ENCODE measurements at places on chromosomes 2 and 18.

DNA sequence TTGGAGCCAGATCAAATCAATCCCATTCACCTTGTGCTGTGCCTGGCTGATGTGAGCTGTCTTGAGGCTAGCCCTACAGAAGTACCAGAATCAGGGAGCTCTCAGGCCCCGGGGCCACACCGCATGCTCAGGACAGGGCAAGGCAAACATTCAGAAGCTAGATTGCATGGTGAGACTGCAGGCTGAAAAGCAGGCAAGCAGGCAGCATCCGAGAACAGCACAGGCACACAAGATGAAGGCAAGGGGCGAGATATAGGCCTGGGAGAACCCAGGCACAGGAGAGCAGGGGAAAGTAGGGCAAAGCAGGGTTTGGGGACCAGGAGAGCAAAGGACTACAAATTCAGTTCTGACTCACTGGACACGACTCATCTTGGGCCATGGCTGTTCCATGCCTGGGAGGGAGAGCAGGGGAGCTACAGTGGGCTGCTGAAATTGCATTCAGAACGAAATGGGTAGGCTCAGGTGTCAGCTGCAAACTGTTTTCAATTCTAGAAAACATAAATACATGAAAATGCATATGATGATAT is 59.6 kb downstream of the GALNT14 start:
- no peak for DNase-seq

- DNase-seq, result no peak
Observed at GRCh38 chr2:625415-626333, 51.5 kb downstream of the TMEM18 start.

GRCh38 chr18:70385474-70385873 is 96.6 kb downstream of the SOCS6 start:
- DNase-seq, result no peak

- DNase-seq, result no peak
Observed at GRCh38 chr18:27175914-27176313, 9.2 kb downstream of the CHST9 start.

- DNase-seq, result peak; percentile 66
Observed at GRCh38 chr2:9697909-9698308, 67.1 kb upstream of the YWHAQ start.

- no peak for DNase-seq
Observed at GRCh38 chr2:134522496-134523455, 196.0 kb downstream of the TMEM163 start.

- no peak for DNase-seq
Observed at GRCh38 chr2:199756211-199756610, 94.8 kb downstream of the FTCDNL1 start.

- DNase-seq, result peak; percentile 44
Observed at GRCh38 chr2:196287523-196287922, 116.1 kb upstream of the STK17B start.

GRCh38 chr18:25503567-25504081 is 151.7 kb upstream of the ZNF521 start:
- DNase-seq, result no peak

GRCh38 chr2:115384399-115384798 is 942.0 kb downstream of the DPP10 start:
- DNase-seq, result no peak

- peak; percentile 83 for DNase-seq
Observed at GRCh38 chr18:59123588-59124369, 15.9 kb upstream of the SEC11C start.

GRCh38 chr2:96250188-96250587 is 15.6 kb downstream of the TMEM127 start:
- DNase-seq, result no peak

- no peak for DNase-seq
Observed at GRCh38 chr2:138112536-138112935, 148.3 kb downstream of the HNMT start.

GRCh38 chr2:8571301-8571791 is 110.5 kb upstream of the ID2 start:
- DNase-seq, result no peak

Data from activated CD4-positive, alpha-beta T cell treated with anti-CD3 and anti-CD28 coated beads, Interleukin-2, Interleukin-6, amounts not matched to agents 100 ng/mL and 50 ng/mL, durations not matched to agents 16 hours and 8 hours (primary cell).